CD4-positive, alpha-beta T cell (primary cell): ENCODE measurements at places on chromosomes 6 and 20. TPM values are rescaled to one million over a fixed set of nuclear protein-coding genes. Genes with fewer than 3 reads are reported as not detected.

Gene RWDD2A
- total RNA-seq, result 3.0 TPM

Gene RHAG
- not detected for total RNA-seq

Gene GJA1
- total RNA-seq, result not detected

Gene HLA-DQA2
- 0.71 TPM for total RNA-seq

- DNase-seq, result no peak
Measured at GRCh38 chr6:20631549-20631924, 97.3 kb downstream of the CDKAL1 start.

- DNase-seq, result no peak
Measured at GRCh38 chr6:100210137-100211117, 216.4 kb upstream of the MCHR2 start.

DNA sequence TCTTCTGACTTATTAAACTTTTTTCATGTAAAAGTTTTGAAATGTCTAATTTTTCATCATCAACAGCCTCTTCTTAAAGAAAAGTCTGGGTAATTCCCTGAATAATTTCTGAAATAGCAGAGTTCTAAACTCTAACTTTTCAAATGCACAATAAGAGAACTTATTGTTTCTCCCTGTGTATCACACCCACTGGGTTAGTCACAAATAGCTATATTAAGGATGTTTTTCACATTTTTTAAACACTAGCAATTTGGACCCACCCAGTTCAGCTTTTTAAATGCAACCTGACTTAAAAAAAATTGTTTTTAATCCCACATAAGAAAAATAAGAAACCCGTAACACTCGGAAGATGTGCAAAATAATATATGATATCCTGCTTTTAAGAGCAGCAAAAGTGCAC, 61.4 kb upstream of the UTRN start:
- no peak for DNase-seq
